CD4-positive, alpha-beta T cell treated with Interleukin-1 beta for 1 hour (primary cell): ENCODE measurements at places on chromosomes 3 and 15.
A peak's percentile ranks its signal among the peaks of the same experiment; 100 is the strongest.

GRCh38 chr15:26759986-26760385 lies 12.9 kb downstream of the GABRB3 start:
- no peak for DNase-seq

GRCh38 chr3:122714273-122714672 lies 33.6 kb downstream of the PARP14 start:
- DNase-seq: no peak

GRCh38 chr15:28956491-28956890 lies 70.7 kb downstream of the APBA2 start:
- DNase-seq: no peak

DNA sequence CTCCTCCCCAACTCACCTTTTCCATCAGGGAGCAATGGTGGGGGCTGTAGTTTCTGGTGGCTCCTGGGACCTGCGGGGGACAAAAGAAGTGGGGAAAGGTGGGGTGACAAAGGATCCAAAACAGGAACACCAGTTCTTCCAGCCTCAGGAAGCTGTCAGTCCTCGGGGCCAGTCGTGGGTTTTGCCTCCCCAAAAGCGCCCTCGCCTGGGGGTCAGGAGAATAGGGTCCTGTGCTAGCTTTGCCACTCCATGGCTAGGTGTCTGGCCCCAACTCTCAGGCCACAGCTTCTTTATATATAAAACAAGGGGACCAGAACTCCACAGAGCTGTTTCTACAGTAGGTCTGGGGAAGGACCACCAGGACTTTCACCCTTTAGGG lies 4.0 kb downstream of the CCDC9B start:
- DNase-seq: peak; percentile 46

GRCh38 chr3:61938878-61939549 lies 377.6 kb downstream of the PTPRG start:
- no peak for DNase-seq

DNA sequence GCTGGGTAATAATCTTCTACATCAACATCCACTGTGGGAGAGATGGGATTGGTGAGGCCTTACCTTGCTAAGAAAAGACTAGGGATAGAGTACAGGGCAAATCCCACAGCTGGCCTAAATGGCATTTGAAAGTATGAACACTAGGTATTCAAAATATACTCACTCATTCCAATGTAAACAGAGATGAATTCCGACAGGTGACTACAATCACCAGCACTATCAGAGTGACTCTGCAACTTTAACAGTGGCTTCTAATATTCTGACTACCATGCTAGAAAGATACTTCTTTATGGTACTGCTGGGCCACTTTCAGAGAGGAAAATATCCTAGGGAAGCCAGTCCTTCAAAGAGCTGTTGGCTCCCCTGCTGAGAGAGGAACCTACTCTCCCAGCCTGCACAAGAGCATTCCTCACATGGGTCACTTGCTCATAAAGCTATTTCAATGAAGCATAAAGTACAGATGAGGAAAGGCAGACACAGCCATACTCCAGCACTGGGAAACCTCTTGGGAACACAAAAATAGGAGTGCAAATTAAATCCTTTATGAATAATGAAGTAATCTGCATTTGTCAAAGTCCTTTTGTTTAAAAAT lies 21.5 kb upstream of the MAN2C1 start:
- DNase-seq: no peak

DNA sequence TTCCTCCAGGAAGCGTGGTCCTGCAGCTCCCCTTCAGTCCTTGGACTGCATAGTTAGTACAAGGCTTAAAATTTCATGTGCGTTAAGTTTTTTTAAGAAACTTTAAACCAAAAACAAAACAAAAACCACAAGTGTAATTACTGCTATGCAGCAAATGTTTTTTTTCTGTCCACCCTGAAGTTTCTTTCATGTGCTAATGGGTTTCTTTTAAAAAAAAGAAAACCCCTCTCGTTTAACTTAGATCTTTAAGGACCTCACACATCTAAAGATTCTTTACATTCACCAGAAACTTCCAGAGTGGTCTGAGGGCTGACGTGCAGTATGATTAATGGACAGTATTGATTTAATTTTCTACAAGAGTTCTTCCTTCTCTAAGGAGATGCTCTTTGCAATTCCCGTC lies 72.0 kb upstream of the PYGO1 start:
- no peak for DNase-seq

DNA sequence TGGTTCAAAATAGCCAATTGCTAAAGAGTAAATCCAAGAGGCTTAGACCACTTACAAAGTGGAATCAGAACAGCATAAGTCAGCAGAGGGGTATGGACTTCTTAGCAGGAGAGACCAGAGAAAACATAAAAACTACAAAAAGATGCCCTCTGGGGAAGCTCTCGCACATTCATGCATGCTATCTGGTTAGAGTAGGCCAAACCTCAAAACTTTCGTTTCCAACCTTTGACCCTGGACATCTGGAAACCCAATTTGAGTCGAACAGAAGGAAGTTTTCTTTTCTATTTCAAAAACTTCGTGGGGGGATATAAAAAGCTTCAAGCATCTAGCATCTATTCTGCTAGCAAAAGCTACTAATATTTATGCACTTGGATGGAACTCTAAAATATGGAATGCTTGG lies 523.9 kb upstream of the AGTR1 start:
- DNase-seq: no peak

DNA sequence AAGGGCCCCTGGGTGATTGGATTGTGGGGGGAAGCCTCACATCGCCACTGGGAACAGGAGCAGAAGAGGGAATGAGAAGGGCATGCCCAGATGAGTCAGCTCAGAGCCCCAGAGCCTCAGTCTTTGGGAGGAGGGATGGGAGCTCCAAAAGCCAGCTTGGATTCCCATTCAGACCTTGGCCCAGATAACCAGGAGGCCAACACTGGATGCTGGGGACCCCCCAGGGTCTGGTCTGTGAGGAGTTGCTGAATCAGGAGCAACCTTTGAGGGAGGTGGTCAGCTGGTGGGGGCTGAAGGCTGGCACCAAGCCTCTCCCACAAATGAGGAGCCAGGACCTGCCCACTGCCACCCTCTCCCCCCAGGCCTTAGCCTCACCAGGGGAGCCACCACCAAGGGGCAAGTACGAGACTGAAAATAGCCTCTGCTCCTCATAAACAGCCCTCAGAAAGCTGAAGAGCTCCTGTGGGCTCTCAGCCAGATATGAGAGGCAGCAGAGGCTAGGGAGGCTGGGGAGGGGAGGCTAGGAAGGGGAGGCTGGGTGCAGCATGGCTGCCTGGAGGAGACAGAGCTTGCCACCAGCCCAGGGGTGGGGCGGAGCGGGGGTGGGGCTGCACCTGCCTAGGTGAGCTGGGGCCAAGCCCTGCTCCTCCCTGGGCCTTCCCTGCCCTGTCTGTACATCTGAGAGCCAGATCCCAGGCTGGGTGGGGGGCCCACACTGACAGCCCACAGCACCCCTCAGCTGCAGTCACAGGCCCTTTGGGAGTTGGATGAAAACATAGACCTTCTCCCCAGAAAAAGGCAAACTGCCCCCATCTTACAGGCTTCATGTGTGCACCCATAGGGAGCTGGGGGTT lies 99.8 kb downstream of the SEC22A start:
- no peak for DNase-seq

DNA sequence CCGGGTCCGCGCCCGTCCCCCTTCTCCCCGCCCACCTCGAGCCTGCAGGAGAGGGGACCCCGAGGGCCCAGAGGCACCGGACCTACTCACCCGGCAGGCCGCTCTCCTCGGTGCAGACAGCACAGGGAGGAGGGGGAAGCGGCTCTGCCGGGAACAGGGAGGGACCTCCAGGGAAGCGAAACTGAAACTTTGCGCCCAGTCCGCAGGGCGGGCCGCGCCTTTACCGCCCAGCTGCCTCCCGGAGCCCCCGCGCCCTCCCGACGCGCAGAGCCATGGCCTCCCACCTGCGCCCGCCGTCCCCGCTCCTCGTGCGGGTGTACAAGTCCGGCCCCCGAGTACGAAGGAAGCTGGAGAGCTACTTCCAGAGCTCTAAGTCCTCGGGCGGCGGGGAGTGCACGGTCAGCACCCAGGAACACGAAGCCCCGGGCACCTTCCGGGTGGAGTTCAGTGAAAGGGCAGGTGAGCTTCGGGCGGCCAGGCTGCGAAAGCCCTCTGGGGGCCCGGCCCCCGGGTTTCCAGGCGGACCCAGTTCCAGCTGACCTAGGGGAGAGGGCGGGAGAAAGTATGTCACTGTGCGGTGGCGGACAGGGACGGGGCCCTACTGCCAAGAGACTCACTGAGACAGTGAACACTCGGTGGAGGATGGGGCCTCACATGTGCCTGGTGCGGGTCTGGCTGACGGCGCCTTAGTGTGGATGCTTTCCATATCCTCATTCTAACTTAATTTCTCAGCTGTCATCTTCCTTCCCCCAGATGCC lies at the start of the genes DTX3L and PARP9:
Gene DTX3L, plus strand, starts transcription at position 184 of the 758 bp plus-strand sequence. Its CDS starts 89 bp downstream, at position 273.
Gene PARP9, minus strand, starts transcription at position 146 of the 758 bp plus-strand sequence. CDS start 4,680 bp downstream, outside the sequence.
- DNase-seq: peak; percentile 79

DNA sequence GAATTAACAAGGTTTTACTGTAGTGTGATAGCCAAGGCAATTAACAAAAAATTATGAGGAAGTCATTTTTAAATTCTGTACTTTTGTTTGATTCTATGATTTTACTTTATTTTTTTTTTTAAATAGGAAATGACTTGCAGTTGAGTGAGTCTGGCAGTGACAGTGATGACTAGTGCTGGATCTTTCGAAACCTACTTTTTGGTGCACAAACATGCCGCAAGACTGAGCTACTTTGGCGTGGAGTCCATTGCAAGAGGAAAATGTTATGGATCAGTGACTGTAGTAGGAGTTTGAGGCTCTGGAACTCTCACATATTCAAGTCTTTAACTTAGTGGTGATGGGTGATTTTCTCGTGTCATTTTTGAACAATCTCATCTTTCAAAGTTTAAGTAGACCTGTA lies 11.6 kb downstream of the EAF1 start:
- peak; percentile 38 for DNase-seq
